ENCODE measurements at places on chromosomes 7 and 10.

- no peak for DNase-seq
These were observed 206.4 kb downstream of the REEP3 start for GRCh38 chr10:63727636-63728035.

DNA sequence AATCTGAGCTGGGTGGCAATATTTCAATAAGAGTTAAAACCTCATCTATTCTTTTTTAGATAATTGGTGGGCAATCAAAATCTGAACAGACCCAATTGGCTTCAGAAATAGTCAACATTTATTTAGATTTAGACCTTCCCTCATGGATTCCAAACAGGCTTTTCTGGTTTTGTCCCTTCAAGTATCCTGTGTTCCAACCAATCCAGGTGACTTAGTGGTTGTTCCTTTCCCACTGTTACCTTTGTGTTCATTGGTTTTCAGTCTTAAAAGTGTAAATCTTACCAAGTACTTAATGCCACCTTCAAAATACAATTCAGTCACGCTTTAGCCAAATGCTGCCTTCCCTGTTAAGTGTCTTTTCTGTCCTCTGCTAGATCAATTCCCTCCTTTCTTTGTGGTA lies 85.9 kb downstream of the AHR start:
- DNase-seq: no peak

DNA sequence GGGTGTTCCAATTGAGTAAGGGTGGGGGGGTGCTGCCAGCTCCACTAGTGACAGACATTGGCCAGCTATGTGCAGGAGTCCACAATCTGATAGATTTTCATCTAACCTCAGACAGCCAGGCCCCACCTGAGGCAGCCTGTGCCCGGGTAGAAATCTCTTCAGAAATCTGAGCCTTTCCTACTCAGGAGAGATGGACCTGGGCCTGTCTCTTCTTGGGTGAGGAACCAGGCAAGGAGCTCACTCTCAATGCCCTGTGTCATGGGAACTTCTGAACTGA lies 86.9 kb downstream of the UBE2H start:
- DNase-seq: no peak

GRCh38 chr10:8233049-8233448 lies 178.6 kb downstream of the GATA3 start:
- DNase-seq: no peak

DNA sequence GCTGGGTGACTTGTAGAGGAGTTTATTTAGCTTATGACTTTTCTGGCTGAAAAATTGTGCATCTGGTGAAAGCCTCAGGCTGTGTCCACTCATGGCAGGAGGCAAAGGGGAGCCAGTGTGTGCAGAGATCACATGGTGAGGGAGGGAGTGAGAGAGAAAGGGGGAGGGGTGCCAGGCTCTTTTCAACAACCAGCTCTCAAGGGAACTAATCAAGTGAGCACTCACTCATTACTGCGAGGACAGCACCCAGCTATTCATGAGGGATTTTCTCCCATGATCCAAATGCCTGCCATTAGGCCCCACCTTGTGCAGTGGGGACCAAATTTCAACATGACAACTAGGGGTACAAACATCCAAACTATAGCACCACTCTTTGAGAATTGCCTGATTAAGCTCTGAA lies 590.2 kb downstream of the MAGI2 start:
- no peak for DNase-seq
